Stimulated activated CD4-positive, alpha-beta T cell treated with anti-CD3 and anti-CD28 coated beads, Interleukin-2, amount 100 ng/mL, for 4 hours (primary cell): ENCODE measurements at places on chromosomes 16 and 17.

DNA sequence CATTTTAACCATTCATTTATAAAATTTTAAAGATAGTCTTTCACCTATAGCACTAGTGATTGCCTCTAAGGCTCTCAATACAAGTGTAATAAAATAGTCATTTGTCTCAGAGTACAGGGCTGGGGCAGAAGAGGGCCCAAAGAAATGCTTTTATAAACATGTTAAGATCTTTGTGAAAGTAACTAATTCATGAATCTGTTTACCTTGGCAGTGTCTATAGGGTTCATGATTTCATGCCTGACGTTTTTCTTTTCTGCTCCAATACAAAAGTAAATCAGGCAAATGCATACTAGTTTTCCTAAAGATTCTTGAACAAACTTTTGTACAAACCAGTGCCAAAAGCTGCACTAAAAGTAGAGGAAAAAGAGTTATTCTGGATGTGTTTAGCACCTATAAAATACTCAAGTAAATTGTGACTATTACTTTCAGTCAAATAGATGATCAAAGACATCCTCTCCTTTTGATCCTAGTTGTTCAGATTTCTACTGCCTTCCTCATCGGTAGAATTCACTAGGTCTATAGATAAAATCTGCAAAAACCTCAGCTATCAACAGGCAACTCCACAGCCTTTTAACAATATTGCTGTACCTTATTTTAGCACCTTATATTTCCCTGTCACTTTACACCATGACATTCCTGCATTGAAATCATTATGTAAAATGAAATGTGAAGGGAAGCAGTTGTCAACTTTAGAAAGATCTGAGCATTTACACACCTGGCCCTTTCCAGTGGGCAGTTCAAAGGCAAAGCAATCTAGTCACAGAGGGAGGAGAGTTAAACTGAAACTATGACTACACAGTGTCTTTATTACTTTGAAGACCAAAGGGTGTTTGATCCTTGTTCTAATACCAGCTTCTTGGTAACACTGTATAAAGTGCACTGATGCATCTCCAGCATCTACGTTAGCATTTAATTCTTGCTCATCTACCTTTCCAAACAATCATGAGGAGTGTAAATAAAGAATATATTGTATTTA, 100.0 kb upstream of the MED13 start:
- DNase-seq, result no peak

- DNase-seq, result no peak
These were observed 6.1 kb downstream of the PECAM1 start for GRCh38 chr17:64384253-64385186.

DNA sequence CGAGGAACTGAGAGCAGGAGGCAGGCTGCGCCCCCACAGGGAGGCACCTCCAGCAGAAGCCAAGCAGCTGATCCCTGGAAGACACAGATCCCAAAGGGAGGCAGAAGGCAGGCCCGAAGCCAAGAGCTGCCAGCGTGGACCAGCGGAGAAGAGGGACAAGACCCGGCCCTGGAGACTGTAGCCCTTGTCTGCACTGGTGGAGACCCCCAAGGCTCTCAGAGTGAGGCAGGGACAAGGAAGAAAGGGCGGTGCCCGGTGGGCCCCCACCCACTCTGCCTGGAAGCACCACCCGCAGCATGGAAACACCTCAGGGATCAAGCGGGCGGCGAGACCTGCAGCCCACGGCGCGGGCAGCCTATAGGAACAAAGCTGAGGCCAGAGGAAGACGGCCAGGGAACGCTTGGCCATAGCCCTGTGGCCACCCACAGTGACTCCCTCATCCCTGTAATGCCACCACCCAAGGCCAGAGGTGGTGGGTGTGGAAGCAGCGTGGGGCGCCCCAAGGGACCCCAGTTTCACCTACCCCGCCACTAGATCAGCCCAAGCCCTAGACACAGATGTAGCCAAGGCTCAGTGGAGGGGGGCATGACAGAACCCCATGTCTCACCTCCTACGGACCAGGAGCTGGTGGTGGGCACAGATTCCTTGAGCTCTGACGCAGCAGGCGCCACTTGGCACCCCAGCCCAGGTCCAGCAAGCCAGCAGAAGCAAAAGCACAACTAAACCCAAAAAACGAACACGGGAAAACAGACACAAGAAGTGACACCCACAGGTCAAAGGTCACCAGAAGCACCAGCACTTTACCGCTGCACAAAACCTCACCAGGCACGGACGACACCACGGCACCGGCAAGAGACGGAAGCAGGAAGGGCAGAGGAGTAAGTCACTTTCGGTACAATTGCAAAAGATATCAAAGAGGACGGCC, 2.9 kb upstream of the SIRT7 start:
- DNase-seq, result no peak

GRCh38 chr17:36475346-36475970, 11.0 kb upstream of the ZNHIT3 start:
- no peak for DNase-seq

DNA sequence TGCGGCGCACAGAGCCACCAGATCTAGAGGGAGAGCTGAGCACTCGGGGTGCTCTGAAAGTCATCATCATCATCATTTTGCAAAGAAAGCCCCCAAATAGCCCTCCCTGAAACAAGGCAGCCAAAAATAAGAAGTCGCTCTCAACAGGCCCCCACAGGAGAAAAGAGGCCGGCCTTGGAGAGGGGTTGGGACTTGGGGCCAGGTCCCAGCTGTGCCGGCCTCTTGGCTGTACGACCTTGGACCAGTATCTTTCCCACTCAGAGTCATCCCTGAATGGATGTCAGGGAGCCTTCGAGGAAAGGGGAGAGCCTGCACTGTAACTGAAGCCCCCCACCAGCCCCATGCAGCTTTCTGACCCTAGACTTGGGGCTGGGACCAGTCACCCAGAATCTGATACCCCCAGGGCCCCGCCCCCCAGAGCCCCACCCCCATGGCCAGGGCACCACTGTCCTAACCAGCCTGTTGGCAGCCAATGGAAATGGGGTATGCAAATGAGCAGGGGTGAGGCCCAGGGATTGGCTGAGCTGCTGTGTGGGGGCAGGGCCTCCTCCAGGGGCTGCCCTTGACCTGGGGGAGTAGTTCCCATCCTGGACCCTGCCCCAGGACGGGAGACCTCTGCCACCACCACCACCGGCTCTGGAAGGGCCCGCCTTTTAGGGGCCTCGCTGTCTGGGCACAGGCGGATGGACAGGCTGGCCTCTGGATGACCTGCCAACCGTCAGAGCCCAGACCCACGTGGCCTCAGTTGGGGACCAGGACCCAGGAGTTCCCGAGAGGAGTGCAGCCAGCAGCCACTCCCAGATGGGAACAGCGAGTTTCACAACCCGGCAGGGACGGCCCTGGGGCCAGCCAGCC, 15.4 kb downstream of the ZFPM1 start:
- DNase-seq, result no peak

DNA sequence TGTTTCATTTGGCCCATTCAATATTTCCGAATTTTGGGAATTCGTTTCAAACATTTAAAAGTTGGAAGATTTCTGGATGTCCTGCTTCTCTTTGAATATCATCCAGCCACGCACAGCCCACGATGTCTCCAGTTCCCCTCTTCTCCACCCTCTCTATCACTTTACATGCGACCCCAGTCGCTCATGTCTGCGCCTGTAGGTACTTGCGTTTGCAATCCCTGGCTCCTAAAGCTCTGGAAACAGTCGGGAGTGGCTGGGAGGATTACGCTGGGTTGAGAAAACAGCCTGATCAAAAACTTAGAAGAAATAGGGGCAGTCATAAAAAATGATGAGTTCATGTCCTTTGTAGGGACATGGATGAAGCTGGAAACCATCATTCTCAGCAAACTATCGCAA, 1.5 kb upstream of the SBK1 start:
- no peak for DNase-seq

- DNase-seq, result peak; percentile 67
These were observed 1.9 kb downstream of the GPR142 start for GRCh38 chr17:74369221-74369620.

GRCh38 chr17:51745993-51746392, 412.5 kb downstream of the CA10 start:
- no peak for DNase-seq

GRCh38 chr16:50316848-50317630, 50.7 kb downstream of the ADCY7 start:
- no peak for DNase-seq

- DNase-seq, result no peak
These were observed 747 bp upstream of the LHX1 start for GRCh38 chr17:36936455-36937000.

GRCh38 chr17:36867716-36868341, 69.4 kb upstream of the LHX1 start:
- DNase-seq, result no peak

GRCh38 chr17:52027620-52028295, 130.8 kb downstream of the CA10 start:
- DNase-seq, result no peak

GRCh38 chr16:54996186-54996585, 65.5 kb downstream of the IRX5 start:
- DNase-seq, result no peak

DNA sequence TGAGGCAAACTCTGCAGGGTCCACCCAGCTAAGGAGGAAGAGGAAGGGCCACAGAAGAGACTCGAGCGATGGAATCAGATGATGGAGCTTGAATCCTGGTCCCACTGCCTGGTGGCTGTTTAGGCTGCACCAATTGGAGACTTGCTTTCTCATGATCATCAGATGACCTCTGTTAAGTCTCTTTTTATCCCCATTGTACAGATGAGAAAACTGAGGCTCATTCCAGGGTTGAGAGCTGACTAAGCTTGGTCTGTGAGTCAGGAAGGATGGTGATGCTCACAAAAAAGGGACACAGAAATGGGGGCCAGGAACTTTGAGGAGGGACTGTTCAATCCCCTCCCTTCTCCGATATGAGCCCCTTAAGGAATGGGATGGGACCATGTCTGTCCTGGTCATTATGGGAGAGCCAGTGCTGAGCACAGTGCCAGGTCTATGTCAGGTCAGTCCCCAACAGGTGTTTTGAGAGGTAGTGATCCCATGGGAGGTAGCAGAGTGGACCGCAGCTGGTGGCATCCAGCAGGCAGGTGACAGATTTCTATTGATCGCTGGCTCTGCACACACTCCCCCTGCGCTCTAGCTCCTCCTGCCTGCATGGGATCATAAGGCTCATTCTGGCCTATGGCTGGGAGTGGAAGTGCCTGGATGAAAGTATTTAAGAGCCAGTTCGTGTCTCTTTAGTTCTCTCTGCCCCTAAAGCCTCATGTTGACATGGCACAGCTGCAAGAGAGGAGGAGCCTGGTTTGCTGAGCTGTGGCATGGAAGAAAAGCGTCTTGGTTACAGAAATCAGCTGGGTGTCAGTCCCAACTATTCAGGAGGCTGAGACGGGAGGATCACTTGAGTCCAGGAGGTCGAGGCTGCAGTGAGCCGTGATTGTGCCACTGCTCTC, 27.2 kb downstream of the SNX20 start:
- no peak for DNase-seq

DNA sequence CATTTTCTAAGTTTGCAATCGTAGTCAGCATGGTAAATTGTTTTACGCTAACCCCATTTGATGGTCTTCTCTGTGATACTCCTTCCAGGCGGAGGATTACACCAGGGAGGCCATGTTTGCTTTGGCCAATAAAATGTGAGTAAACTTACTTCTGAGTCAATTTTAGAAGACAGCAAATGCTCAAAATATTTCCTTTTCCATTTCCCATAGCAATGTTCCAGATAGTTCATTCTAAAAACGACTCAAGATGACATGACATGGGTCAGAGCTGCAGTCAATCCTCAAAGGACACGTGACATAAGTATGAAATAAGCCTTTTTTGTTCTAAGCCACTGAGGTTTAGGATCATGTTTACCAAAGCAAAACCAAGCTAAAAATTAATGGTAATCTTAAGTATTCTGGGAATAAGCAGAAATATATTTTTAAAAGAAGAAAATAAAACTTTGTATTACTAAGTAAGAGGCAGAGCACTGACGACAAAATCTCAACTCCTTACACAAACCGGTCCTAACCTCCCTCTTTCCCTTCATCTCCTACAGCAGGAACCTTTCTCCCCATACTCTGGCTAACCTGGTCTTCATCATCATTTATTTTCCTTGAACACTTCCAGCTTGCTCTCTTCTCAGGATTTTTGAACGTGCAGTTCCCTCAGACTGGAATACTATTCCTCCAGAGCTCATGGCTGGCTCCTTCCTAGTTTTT, 266.2 kb downstream of the CEP112 start:
- DNase-seq, result no peak

GRCh38 chr17:42422412-42422957, 571 bp downstream of the CAVIN1 start:
- DNase-seq, result no peak

- no peak for DNase-seq
These were observed 10.1 kb downstream of the GAST start for GRCh38 chr17:41722231-41722630.

DNA sequence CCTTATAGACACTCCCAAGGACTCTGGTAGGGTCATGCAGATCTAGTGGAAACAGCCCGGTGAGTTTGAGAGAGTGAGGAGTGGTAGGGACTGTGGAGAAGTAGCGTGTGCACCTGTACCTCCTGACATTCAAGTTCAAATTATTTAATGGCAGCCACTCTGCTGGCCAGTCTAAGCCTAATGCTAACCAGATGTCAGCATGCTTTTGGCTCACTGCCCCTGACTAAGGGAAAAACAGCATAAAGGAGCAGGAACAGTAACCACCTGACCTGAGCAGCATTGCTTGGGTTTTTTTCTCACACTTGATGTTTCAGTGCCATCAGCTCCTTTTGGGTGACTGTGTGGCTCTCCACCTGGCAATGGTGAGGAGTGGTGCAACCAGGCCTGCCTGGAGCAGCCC, 23.8 kb upstream of the SLC12A3 start:
- no peak for DNase-seq

- no peak for DNase-seq
These were observed 10.1 kb upstream of the TMEM98 start for GRCh38 chr17:32917842-32918241.

DNA sequence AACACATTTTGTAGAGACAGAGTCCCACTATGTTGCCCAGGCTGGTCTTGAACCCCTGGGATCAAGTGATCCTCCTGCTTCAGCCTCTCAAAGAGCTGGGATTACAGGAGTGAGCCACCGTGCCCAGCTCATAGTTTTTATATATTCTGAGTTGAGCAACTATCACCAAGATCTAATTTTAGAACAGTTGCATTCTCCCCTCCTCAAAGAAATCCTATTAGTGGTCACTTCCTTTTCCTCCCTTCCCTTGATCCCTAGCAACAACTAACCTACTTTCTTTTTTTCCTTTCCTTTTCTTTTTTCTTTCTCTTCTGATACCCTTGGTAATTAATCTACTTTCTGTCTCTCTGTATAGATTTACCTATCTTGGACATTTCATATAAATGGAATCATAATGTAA, 61.5 kb upstream of the B4GALNT2 start:
- no peak for DNase-seq

GRCh38 chr17:19716108-19717030, at the start of gene SLC47A2:
Gene SLC47A2 (minus strand): TSS chr17:19716584. CDS start chr17:19716555, 29 bp downstream.
- DNase-seq, result no peak

DNA sequence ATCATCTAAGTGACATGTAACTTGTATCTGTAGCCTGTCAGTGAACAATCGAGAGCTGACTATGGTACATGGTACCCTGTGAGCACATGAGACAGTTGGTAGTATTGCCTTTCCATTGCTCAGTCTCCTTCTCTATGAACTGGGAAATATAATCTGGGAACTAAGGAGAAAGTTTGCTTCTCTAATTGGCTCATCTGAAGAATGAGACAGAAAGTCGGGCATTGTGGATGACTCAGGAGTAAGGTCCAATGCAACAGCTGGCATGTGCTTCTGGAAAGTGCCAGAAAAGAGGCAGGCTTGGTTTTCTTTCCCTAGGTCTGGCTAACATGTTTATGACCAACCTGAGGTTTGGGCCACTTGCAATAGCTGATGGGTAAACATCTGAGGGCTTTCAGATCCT, 51.9 kb downstream of the ZZEF1 start:
- DNase-seq, result no peak

GRCh38 chr16:67806428-67807147, at the start of the genes RANBP10 and TSNAXIP1:
Gene RANBP10 (minus strand): TSS chr16:67806560. CDS start chr16:67806536, 24 bp downstream.
Gene TSNAXIP1 (plus strand): TSS chr16:67806889. CDS start chr16:67807150, 261 bp downstream.
- peak; percentile 94 for DNase-seq

- DNase-seq, result no peak
These were observed 165.3 kb downstream of the SDK2 start for GRCh38 chr17:73478768-73479424.
